ENCODE measurements at places on chromosomes 11 and 22. TPM values are rescaled to one million over a fixed set of nuclear protein-coding genes. Genes with fewer than 3 reads are reported as not detected.

DNA sequence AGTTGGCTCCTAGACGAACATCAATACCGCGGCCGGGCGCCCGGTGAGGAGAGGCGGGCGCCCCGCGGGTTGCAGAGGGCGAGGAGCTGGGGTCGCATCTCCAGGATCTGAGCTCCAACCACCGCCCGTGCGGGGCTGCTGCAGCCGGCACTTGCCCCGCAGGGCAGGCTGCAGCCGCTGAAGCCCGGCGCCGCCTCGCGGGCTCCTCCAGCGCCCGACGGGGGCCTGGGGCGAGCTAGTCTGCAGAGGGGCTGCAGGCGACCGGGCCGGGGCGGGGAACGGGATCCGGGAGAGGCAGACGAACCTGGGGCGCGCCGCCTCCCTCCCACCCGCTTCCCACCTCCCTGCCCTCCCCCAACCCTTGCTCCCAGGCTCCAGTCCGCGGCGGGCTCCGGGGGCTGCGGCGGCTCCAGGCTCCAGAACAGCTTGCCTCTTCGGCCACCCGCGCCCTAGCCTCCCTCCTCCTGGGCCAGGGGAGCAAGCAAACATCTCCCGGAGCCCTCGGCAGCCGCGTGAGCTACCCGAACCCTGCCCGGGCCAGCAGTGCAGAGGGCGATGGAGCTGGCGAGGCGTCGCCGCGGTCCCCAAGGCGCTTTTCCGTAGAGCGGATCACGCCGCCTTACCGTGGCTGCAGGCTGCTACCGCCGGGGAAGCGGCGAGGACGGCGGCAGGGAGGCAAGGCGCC is 802 bp downstream of the TENM4 start:
- no peak for ATAC-seq

SBF1 gene
- total RNA-seq, result 84.2 TPM

DNA sequence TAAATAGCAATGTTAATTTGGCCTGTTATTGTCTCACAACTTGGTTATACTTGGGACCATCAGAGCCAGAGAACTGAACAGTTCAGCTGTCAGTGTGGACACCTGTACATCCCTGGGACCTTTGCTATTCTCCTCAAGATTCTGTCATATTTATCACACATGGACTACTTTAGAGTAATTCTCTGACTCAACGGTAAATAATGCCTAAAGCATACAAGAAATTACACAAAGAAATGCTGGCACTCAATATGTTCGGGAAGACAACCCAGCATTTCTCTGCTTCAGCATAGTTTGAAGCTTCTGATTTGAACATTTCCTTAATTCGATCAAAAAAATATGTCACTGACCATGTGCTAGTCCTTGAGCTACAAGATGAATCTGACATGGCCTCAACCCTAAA is 34.6 kb upstream of the MMP13 start:
- ATAC-seq, result no peak

OR2AG1 gene
- not detected for total RNA-seq

GRCh38 chr11:96483374-96483955 is 93.7 kb downstream of the JRKL start:
- ATAC-seq, result no peak

DNA sequence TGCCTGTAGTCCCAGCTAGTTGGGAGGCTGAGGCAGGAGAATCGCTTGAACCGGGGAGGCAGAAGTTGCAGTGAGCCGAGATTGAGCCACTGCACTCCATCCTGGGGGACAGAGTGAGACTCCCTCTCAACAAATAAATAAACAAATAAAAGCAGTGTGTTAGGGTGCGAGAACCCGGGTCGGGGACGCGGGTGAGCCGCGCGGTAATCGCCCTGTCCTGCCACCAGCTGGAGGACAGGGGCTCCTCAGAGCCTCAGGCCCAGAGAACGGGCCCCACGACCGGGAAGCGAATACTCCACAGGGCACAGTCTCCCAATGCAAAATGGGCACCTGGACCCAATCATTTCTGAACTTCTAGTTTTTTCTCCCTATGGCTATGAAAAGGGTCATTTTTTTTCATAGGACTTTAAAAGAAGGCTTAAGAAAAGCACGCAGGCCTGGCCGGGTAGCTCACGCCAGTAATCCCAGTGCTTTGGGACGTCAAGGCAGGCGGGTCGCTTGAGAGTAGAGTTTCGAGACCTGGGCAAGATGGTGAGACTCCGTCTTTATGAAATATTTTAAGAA is 744 bp upstream of the MCM5 start:
- ATAC-seq, result no peak

- no peak for ATAC-seq
Measured at GRCh38 chr11:69599502-69599901, 41.5 kb upstream of the CCND1 start.

BIRC3 gene
- total RNA-seq, result 124 TPM

OR4C3 gene
- not detected for total RNA-seq

GRCh38 chr11:35145271-35145670 is 6.3 kb downstream of the CD44 start:
- peak; percentile 48 for ATAC-seq

- no peak for ATAC-seq
Measured at GRCh38 chr11:8786933-8787332, 104.3 kb downstream of the RPL27A start.
